ENCODE measurements at places on chromosomes 7 and 10.

GRCh38 chr10:24606021-24606420 lies 117.7 kb downstream of the ARHGAP21 start:
- DNase-seq, result no peak

- DNase-seq, result no peak
Measured at GRCh38 chr10:24556126-24556749, 167.4 kb downstream of the ARHGAP21 start.

GRCh38 chr7:2566348-2566889 lies 7.6 kb downstream of the IQCE start:
- no peak for DNase-seq

DNA sequence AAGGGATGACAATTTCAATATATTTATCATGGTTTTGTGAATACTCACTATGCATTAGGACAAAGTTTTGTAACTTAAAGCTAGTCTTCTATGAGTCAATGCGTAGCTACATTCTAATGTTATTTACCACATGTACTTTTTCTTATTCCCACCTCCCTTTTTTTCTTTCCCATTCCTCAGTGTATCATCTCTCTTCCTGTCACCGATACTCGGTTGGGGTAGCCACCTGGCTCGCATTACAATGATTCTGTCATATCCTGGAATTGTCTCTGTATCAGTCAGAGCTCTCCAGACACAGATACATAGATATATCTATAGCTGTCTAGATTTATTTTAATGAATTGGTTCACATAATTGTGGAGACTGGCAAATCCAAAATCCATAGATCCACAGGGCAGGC lies 9.8 kb upstream of the RALA start:
- DNase-seq, result peak; percentile 72

DNA sequence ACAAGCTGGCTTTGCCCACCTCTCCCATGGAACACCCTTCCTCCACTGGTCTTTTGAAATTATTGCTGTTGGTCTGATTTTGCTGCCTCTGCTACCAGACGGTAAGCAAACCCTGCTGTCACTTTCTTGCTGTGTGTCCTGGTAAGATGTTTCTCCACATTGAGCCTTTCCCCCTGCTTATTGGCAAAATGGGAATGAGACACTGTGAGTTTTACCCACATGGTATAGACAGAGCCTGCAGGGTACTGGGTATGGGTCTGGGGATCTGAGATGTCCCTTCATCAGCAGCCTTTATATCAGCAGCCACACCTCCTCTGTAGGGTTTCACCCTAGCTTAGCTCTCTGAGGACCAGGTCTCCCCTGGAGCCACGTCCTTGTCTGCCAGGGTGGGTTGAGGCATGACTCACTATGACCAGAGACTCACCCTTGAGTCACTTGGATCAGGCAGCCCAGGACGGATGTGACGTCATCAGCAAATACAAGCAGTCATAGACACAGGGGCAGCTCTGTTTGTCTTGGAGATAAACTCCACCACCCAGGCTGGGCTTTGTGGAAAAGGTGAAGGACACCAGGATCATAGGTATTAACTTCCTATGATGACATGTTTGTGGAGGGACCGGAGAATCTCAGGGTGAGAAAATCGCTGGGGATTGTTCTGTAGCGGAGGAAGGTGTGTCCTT lies 17.9 kb upstream of the BAIAP2L1 start:
- peak; percentile 61 for DNase-seq

DNA sequence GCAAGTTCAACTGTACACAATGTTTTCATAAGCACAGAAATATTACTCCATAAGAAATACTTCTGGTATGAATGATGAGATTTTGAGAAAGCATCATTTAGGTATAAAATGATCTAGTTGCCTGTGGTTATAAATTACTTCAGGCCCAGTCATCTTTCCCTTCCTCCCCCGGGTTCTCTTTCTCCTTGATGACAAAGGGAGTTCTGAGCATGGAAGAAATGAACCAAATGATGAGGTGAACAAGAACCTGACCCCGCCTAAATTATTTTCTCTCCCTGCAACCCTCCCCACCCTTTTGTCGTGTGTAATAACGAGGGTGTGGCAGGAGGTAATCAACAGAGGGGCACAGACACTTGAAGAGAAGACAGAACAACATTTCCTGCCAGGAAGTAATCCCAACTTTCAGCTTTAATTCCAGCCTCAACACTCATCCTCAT lies 319.6 kb upstream of the SP8 start:
- no peak for DNase-seq

DNA sequence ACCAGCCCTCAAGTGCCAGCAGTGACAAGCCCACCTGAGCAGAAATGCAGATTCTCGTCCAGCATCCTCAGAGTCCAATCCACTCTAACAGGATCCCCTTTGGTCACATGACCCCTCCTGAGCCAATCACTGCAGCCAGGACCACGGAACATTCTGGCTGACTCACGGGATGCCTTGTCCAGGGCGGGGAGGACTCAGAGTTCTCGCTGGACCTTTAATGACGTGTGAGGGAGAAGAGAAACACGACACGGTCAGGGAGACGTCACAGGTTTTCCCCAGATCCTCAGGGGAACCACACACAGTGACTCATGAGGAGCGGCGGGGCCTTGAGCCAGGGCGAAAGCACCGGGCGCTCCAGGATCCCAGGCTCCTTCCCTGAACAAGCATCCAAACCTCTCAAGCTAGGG lies 155.7 kb downstream of the PTPRN2 start:
- peak; percentile 6 for DNase-seq

- DNase-seq, result no peak
Measured at GRCh38 chr7:135601182-135601581, 43.5 kb downstream of the NUP205 start.

DNA sequence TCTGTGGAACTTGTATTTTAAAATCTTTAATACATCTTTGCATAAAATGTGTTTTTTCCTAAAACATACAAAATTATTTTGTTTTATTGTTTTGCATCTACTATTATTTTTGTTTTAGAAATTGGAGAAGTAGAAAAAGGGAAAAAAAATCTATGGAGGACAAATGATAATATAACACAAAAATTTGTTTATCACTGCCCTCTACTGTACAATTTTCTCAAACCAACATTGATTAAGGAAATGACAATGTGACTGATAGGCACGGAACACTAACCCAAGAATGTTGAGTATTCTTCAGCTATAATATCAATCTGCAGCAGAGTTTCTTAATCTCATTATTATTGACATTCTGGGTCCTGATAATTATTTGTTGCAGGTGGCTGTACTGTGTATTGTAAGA lies 9.5 kb upstream of the ING3 start:
- DNase-seq, result no peak

DNA sequence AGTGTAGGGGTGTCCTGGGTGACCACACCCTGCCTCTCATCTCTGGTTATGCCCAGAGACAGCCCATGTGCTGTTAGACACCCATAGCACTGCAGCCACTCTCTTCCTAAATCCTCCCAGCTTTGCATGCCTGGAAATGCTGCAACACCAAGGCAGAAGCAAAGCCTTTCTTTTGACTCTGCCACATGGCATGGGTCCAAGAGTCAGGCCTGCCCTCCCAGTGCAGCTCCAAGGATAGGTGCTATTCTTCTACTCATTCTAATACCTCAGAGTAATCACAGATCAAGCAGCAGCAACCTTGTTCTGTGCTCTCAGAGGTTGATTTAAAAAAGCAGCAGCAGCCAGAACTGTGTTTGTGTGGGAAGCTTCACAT lies 23.4 kb downstream of the FRMPD2 start:
- no peak for DNase-seq

DNA sequence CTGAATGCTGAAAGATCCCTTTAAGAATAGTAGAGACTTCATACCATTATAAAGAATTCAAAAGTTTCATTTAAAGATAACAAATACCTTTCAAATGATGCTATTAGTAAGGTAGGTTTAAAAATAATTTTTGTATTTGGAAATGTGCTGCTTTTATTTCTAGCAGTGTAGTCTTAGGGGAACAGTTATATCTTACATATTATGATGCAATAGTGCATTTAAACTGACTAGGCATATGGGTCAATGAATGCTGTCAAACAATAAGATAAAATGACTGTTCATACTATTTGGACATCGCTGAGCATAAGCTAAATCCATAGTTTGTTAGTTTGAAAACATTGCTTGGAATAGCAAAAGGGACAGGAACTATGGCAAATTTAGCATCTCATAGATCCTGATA lies 354.8 kb upstream of the SEMA3A start:
- DNase-seq, result no peak

GRCh38 chr10:132450825-132451505 lies 54.0 kb downstream of the PWWP2B start:
- no peak for DNase-seq

DNA sequence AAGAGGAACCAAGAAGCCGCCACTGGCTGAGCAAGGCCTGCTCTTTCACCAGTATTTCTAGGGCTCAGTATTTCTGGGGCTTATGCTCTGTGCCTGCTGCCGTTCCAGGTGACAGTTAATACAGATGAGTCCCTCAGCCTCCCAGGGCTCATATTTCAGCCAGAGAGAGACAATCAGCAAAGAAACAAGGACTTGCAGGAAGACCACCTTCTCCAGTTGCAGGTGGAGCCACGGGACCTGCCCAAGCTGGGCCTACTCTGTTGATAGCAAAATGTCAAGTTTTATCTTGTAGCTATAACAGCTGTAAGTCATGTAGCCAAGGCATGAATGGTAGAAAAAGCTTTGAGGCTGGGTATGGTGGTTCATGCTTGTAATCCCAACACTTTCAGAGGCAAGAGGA lies 42.7 kb downstream of the NPTX2 start:
- no peak for DNase-seq

DNA sequence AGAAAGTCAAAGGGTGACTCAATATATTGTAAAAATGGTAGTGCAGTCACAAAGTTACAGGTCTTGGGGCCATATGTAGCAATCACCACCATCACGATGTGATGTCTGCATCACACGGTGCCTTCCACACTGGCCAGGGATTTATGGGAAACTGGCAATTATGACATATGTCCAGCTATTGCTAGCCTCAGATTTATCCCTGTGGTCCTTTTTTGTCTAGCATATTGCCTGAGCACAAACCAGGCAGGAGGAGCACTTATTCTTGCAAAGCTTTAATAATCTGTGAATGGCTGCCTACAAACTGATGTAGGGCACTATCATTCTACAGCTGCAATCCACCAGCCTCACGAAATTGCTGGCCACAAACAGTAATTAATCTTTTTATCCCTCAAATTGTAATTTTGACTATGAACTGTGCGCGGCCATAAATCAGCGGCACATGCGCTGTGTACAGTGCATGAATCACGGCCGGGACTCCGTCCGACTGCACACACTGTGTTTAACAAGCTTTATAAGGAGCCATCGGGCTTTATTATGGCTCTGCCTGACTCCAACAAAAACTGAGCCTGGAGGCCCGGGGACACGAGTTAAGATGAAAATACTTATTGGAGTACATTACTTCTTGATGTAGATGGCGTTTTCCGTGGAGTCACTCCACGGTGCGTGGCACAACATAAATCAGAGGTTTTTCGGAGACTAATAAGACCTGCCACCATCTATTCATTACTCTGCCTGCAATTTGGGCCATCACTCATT lies 115.2 kb downstream of the EBF3 start:
- DNase-seq, result no peak

- DNase-seq, result no peak
Measured at GRCh38 chr10:3433131-3433530, 260.5 kb upstream of the PITRM1 start.

GRCh38 chr10:123786306-123786705 lies 105.3 kb downstream of the CPXM2 start:
- DNase-seq, result no peak

- no peak for DNase-seq
Measured at GRCh38 chr7:42573881-42574672, 337.1 kb upstream of the GLI3 start.

DNA sequence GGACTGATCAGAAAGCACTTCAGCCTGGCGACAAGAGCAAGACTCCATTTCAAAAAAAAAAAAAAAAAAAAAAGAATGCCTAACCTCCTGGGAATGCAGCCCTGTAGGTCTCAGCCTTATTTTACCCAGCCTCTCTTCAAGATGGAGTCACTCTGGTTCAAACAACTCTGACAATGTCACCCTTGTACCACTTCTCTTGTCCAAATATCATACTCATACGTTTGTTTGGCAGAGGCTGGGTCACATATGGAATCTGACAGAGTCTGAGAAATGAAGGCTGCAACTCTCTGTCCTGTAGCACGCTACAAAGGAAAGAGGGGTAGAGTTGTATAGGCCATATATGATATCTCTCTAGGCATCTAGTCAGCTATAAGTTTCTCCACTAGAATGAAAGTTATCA lies 58.6 kb upstream of the GSAP start:
- no peak for DNase-seq

DNA sequence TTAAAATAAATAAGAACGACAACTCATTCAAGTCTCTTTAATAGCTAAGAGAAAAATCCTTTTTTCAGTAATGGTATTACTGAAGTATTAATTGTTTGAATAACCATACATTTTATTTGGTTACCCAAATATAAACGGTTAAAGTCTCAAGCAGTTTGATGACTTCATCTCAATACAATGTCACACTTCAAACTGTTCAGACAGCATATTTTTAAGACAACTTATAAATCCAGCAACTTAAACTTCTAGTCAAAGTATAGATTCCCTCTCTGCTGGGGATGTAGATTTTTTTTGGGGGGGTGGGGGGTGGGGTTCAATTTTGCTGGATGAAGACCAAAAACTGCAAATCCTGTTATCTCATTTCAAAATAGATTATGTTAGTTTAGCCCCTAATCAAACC lies 42.0 kb downstream of the GNA12 start:
- DNase-seq, result no peak

- peak; percentile 28 for DNase-seq
Measured at GRCh38 chr7:105389088-105389650, 448 bp upstream of the SRPK2 start.

- peak; percentile 22 for DNase-seq
Measured at GRCh38 chr7:38368191-38368605, 94.8 kb upstream of the TARP start.

GRCh38 chr7:64999165-65000004 lies 7.1 kb downstream of the ERV3-1 start:
- DNase-seq, result no peak

- no peak for DNase-seq
Measured at GRCh38 chr7:45416846-45417245, 157.3 kb upstream of the ADCY1 start.

- no peak for DNase-seq
Measured at GRCh38 chr10:72173619-72174296, 42.1 kb upstream of the ANAPC16 start.

GRCh38 chr7:12244129-12244528 lies 33.0 kb downstream of the TMEM106B start:
- no peak for DNase-seq

DNA sequence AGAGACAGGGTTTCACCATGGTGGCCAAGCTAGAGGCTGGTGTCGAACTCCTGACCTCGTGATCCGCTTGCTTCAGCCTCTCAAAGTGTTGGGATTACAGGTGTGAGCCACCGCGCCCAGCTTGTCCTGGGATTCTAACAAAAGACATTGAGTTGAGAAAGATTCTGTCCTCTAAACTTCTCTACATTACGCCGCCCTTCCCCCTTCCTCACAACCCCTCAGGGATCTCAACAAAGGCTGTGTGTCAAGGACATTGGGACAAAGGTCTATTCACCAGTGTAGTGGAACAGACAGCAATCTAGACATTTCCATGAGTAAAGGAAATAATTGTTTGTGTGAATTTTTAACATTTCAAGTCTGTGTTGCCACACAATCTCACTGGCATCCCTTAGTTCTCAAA lies 68.8 kb upstream of the KIF5B start:
- DNase-seq, result no peak

- DNase-seq, result no peak
Measured at GRCh38 chr7:94406696-94407095, 12.0 kb downstream of the COL1A2 start.
